NCI-H146 (cell line): ENCODE measurements at places on chromosomes 1 and 21.

GRCh38 chr1:1274299-1274930 lies 761 bp upstream of the UBE2J2 start:
- DNase-seq: no peak

DNA sequence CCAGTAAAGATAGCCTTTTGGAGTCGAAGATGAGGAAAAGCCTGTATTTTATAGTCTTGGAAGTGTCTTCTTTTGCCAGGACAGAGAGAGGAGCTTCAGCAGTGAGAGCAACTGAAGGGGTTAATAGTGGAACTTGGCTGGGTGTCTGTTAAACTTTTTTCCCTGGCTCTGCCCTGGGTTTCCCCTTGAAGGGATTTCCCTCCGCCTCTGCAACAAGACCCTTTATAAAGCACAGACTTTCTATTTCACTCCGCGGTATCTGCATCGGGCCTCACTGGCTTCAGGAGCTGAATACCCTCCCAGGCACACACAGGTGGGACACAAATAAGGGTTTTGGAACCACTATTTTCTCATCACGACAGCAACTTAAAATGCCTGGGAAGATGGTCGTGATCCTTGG lies at the start of gene VCAM1:
Gene VCAM1 (plus strand): TSS at position 253 of the 400 bp plus-strand sequence. CDS start 119 bp downstream, at position 372.
- DNase-seq: no peak

DNA sequence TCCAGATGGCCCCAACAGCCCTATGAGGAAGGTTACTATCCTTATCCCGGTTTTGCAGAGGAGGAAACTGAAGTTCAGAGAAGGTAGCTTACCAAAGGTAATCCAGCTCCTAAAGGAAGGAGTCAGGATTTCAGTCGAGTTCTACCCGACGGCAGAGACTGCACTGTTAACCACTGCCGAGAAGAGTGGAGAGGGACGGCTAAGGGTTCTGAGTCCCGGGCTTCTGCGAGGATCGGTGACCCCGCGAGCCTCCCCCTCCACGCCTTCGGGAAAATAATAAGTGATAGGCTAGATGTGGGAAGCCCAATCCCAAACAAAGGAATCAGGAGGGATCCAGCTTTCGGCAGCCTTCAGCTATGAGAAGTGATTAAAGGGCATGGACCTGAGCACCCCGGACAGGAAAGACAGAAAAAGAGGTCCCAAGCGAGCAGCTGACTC lies 587 bp downstream of the TMEM53 start:
- DNase-seq: no peak

GRCh38 chr1:241997401-241997998 lies 1.4 kb downstream of the MAP1LC3C start:
- no peak for DNase-seq

GRCh38 chr21:41290106-41290799 lies 26.3 kb upstream of the FAM3B start:
- DNase-seq: no peak

GRCh38 chr1:32906654-32907053 lies 5.5 kb upstream of the TMEM54 start:
- DNase-seq: no peak

DNA sequence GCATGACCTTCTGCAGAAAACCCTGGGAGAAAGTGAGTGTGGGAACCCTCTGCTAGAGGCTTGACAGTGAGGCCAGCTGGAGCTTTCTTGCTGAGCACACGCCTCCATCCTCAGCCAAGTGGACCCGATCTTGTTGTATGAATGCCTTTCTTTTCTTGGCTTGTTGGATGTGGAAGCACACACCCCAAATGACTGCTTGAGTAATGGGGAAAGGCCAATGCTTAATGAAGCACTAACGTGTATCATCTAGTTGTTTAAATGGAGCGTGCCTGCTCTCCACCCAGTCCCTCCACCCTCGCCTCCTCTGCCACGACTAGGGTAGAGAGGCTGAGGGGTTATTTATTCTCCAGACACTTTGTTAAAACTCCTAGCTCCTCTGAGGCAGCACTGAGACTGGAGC lies 54.3 kb upstream of the IKBKE start:
- no peak for DNase-seq

DNA sequence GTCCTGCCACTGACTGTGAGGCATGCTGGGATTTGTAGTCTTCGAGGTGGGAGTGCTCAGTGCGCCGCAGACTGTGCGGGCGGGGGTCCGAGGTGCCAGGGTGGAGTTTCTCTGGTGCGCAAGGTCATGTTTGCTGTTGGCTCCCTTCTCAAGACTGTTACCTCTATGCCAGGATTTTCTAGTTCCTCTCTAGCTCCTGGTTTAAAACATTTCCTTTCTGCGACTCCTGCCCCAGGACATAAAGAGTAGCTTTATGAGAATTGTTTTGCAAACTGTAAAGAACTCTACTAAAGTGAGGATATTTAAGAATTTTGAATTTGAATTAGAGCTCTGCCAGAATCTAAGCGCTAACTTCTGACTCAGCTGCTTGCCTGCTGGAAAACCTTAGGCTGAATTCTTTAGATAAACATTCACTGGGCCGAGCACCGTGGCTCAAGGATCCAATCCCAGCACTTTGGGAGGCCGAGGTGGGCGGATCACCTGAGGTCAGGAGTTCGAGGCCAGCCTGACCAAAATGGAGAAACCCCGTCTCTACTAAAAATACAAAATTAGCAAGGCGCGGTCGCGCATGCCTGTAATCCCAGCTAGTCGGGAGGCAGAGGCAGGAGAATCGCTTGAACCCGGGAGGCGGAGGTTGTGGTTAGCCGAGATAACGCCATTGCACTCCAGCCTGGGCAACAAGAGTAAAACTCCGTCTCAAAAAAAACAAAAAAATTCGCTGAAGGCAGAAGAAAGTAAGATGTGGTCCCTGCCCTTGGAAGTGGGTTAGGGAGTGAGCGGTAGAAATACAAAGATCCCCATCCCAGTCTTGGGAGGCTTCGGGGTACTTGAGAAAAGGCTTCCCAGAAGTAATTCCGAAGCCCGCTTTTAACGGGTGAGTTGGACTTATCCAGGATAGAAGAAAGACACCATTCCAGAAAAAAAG lies 992 bp upstream of the USP48 start:
- peak; percentile 92 for DNase-seq

DNA sequence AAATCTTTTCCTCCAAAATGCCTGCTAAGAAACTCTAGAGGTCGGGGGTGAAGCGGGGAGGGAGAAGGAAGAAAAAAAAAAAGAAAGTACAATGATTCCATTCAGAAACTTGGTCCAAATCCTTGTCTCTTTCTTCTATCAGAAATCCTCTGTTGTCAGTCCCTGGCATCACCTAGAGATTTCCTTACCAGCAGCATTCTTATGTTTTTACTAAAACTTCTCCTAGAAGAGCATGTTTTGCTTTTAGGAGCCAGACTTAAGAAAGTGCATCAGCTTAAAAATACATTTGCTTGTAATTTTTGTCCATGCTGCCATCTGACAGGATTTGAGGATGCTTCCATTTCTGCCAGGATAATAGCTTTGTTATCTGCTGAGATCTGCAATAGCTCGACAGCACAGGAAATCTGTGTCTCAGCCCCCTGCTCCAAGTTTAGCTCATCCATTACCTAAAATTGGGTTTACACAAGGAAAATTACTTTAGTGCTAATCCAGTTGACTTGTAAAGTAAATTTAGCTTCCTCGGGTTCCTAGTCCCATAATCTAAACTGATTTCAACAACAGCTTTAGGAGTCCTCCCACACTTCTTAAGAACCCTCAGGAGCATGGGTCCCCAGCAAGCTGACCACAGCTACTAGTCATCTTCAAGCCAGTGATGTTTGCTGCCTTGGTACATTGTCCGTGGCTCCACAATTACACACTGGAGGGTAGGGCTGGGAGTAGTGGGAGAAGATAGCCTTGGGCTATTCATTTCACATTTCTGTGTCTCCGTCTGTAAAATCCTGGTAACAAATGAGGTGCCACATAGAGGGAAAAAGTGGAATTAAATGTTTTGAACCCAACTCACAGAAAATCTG lies 92.3 kb upstream of the UBE2U start:
- no peak for DNase-seq

DNA sequence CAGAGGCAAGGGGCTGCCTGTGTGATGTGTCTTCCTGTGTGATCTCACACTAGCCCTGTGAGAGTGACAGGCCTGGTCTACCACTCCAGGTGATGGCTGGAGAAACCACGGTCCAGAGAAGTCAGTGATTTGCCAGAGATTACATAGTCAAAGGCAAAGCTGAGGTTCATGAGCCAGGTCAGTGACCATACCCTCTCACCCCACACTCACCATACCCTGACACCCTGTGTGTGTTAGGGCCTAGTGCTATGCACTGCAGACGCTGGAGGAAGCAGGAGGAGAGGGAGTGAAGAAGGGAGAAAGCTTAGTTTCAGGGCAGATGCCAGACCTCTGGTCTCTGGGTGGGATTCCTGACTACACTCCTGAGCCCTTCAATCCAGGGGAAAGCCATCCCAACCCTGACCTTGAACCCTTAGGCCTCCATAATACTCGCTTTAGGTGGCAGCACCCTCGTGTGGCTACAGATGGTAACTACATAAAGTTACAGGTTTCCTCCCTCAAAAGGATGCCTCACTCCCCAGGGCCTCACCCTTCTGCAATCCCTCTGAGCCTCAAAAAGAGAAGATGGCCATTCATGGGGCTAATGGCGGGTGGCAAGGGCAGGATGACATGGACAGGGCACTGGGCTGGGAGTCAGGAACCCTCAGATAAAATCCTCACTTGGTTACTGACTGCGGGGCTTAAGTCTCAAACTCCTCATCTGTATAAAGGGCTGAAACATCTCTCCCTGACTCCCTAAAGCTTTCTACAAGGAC lies 20.8 kb upstream of the SDC3 start:
- peak; percentile 18 for DNase-seq

- no peak for DNase-seq
Measured at GRCh38 chr1:14521622-14522021, 76.9 kb upstream of the KAZN start.

- DNase-seq: no peak
Measured at GRCh38 chr1:168469690-168470089, 74.1 kb downstream of the XCL2 start.

- peak; percentile 27 for DNase-seq
Measured at GRCh38 chr1:62391369-62391971, 45.4 kb upstream of the USP1 start.

DNA sequence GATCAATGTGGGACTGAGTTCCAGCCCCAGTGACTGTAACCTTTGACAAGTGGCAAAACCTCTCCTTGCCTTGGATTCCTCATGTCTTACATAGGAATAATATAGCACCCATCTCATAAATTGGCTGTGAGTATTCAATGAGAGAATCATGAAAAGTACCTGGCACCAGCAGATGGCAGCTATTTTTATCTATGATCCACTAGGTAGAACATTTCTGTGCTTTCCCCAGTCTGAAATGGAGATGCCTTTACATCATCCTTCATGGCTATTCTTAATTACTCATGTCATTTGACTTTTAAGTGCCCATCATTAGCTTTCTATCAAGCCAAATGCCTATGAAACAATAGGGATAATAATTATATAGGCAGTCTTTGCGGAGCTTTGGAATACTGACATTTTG lies 130.1 kb downstream of the TGFB2 start:
- DNase-seq: no peak

DNA sequence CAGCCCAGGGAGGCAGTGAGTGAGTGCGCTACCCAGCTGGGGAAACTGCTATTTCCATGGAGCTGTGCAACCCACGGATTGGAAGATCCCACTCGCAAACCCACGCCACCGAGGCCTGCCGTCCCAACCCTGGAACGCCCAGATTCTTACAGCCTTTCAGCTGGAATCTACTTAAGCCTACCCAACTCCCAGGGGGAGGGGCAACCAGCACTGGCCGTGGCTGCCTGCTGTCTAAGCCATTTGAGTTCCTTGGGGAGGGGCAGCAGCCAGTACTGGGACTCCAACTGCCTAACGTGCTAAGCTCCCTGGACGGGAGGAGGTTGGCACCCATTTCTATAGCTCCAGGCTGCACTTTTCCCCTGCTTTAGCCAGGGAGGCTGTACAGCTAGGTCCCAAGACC lies 27.1 kb upstream of the ZNF669 start:
- DNase-seq: no peak

GRCh38 chr1:183238071-183238470 lies 52.0 kb downstream of the LAMC2 start:
- DNase-seq: no peak

GRCh38 chr1:43711524-43712386 lies 4.4 kb downstream of the ST3GAL3 start:
- DNase-seq: no peak

- no peak for DNase-seq
Measured at GRCh38 chr1:30601316-30602085, 121.9 kb downstream of the MATN1 start.

DNA sequence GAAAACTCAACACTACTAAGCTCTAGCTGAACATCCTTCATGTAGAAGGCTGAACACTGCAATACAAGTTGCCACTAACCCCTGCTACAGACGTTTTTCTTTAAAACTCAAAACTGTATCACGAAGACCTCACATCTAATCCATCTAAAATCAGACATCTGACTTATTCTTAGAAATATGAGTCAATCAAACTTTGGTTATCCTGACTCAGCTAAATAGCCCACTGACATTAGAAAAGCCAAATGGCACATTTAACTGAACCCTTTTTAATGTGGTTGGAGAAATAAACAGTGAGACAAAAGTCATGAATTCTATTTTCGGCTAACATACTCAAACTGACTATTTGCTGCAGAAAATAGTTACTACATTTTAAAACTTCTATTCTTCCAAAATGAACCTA lies 35.6 kb downstream of the WLS start:
- DNase-seq: no peak

DNA sequence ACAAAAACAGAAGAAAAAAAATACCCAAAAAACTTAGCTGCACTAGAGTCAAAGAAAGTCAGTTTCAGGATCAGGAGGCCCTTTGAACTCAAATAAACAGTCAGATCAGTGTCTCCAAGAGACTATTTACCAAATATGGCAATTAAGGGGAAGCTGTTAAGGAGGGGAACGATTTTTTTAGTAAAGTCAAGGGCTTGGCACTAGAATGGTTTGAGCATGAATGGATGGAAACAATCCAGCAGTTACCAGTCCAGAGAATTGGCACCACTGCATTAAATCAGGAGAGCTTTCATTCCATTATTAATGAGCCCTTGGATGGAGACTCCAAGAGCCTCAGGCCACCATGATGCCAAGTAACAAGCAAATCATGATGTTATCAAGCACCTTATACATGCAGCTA lies 7.2 kb downstream of the TRAPPC3 start:
- DNase-seq: no peak

- no peak for DNase-seq
Measured at GRCh38 chr1:219088778-219089557, 84.7 kb upstream of the LYPLAL1 start.

GRCh38 chr1:81974222-81974841 lies 173.6 kb downstream of the ADGRL2 start:
- no peak for DNase-seq

GRCh38 chr1:218459878-218460711 lies 115.0 kb downstream of the TGFB2 start:
- DNase-seq: peak; percentile 60

- no peak for DNase-seq
Measured at GRCh38 chr1:24954631-24955030, 24.6 kb upstream of the RUNX3 start.

DNA sequence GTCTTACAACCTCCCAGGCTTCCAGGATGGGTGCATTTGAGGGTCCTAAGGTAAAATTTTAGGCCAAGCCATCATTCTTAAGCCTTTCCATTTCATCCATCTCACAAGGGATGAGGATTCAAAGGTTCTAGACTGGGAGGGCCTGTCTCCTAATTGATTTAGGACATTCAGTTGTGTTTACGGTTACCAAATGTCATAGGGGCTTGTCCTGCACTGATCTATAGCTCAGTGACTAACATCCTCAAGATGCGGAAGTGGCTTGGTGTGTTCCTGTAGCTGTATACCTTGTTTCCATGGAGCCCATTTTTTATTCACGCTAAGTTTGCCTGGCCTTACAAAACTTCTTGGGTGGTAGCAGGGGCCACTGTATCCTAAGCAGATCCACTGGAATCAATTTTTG lies 52.8 kb downstream of the DUSP10 start:
- no peak for DNase-seq

GRCh38 chr1:17198476-17199258 lies 6.3 kb upstream of the PADI1 start:
- DNase-seq: no peak
